ENCODE measurements at places on chromosomes 2 and 18.

GRCh38 chr2:84493514-84493913 lies 22.8 kb upstream of the DNAH6 start:
- no peak for DNase-seq

DNA sequence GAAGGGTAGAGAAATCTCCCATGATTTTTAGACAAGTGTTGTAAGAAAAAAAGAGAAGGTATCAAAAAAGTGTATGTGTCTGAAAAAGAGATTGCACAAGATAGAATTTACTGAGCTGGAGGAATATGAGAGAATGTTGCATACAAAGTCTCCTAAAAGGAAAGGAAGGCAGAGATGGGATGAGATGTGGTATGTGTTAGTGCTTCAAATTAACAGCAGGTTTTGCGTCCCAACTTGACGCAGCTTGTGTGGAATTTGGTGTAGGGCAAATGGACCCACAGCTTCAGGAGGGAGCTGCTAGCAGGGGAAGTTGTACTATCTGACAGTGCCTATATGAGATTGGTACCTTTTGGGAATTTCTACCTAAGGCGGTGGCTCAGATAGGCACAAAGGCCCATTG lies 9.0 kb upstream of the RASGRP3 start:
- DNase-seq: no peak

DNA sequence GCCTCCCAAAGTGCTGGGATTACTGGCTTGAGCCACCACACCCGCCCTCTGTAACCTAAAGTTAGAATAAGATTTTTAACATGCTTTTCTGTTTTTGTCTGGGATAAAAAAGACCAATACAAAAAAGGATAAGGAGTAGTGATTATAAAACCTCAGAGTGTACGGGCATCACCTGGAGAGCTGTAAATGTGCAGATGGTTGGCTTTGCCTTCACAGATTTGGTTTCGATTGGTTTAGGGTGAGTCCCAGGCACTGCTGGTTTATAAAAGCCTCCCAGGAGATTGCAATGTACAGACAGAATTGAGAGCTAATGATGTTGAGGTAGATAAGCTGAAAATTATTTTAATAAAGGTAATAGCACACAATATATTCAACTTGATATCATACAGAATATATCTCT lies 289.7 kb upstream of the FSHR start:
- DNase-seq: no peak

GRCh38 chr2:59957504-59957903 lies 596.0 kb downstream of the BCL11A start:
- no peak for DNase-seq

GRCh38 chr2:121555008-121555407 lies 24.3 kb downstream of the RNU4ATAC start:
- DNase-seq: no peak

DNA sequence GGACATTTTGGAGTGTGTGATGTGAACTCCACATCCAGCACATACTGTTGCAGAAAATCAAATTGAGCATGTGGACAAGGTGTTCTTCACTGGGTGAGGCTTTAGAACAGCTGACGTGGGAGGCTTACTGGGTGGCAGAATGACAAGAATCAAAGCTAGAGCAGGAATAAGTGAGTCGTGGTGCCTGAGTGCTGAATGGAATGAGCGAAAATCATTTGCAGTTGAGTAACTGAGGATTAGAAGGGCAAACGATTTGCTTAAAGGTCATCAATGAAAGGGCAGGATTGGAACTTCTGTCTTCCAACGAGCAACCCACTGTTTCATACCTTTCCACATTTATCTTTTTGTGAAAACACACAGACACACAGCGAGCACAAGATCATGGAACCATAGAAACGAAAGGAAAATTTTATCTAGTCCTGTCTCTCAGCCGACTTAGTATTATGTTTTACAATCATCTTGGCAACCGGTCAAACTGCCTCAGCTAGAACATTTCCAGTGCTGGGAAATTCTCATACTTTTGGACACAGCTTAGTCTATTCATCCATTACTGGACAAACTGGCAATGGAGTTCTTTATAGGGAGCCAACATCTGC lies 7.2 kb upstream of the DAW1 start:
- DNase-seq: no peak

GRCh38 chr2:112646102-112646719 lies 472 bp downstream of the SLC20A1 start:
- no peak for DNase-seq

DNA sequence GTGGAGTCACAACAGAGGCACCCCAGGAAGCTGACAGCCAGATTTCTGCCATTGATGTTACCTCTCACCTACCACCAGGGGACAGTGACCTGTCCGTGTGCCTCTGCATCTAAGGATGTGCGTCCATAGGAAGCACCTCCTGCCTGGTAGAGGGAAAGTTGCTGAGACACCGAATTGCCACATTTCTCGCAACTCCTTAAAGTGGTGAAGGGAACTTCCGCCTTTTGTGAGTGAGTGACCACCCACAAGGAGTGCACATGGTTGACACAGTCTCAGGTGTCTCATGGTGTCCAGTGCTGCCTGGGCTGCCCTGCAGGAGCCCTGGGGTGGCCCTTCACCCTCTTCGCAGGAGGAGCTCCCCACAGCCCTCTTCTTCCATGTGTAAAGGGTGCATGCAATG lies 201.8 kb downstream of the GBX2 start:
- no peak for DNase-seq

- DNase-seq: no peak
Measured at GRCh38 chr2:24597181-24597870, 106.3 kb downstream of the NCOA1 start.

GRCh38 chr2:138930571-138930970 lies 150.4 kb upstream of the NXPH2 start:
- DNase-seq: no peak

- no peak for DNase-seq
Measured at GRCh38 chr2:197135806-197136205, 174.8 kb downstream of the ANKRD44 start.

DNA sequence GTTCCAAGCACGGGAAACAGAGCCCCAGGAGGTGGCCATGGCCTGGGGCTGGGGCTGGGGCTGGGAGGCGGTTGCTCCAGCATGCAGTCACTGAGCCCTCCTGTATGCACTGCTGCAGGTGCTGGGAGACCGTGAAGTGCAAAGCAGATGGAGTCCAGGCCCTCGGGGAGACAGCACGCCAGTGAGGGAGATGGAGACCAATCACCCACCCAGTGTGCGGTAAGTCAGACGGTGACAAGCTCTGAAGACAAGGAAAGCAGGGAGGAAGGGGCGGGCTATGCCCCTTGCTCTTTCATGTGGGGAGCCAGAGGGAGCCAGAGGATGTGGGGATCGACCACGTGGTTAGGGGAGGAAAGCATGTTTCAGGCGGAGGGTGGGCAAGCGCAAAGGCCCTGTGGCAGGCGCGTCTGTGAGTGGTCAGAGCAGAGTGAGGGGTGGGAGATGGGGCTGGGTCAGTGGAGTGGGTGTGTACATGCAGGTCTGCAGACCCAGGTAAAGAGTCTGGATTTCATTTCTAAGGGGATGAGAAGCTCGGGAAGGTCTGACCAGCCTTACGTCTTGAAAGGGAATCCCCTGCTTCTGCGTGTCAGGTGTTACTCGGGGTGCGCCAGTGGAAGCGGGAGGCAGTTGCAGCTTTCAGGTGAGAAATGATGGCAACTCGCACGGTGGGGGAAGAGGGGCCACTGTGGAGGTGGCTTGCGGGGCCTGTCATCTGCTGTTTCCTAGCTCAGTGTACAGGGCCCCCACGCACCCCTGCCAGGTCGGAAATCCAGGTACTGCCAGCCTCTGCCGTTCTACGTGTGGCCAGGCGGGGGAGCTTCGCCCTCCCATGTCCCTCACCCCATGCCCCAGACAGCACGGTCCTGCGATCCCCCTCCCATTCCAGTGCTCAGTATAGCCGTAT lies 19.4 kb downstream of the RRM2 start:
- no peak for DNase-seq

- DNase-seq: no peak
Measured at GRCh38 chr2:125526093-125526492, 1129.9 kb upstream of the GYPC start.

- no peak for DNase-seq
Measured at GRCh38 chr18:61414086-61414485, 80.9 kb downstream of the CDH20 start.

DNA sequence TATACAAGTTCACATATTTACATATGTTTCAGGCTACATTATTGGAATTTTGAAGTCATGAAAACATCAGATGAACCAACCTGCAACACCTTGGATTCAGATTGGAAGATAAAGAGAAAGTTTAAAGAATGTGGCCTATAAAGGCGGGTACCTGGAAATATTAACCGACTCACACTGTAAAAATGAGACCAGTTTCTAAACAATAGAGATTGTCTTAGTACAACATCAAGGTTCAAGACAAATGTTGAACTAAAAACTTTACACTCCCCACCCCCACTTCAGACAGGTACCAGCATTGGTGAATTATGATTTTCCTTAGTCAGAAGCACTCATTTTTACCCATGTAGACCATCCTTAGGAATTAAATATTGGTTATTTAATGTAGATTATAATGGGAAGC lies 186.4 kb upstream of the EPC2 start:
- DNase-seq: no peak

DNA sequence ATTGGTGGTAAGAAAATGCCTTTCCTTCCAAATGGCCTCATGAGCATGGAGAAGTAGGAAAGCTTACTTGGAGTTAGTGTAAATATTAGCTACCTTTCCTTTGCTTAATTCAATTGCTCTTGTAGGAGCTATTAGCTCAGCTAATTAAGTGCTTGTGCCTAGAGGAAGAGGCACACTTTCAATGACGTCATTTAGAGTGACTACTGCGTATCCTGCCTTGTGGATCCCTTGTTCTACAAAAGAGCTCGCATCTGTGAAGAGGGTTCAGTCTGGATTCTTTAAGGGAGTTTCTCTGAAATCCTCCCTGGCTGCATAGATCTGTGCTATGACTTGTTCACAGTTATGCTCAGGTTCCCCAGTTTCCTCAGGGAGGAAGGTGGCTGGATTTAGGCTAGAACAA lies 122.5 kb upstream of the SPHKAP start:
- no peak for DNase-seq
